ENCODE measurements at places on chromosomes 3 and 15.
A peak's percentile ranks its signal among the peaks of the same experiment; 100 is the strongest.

DNA sequence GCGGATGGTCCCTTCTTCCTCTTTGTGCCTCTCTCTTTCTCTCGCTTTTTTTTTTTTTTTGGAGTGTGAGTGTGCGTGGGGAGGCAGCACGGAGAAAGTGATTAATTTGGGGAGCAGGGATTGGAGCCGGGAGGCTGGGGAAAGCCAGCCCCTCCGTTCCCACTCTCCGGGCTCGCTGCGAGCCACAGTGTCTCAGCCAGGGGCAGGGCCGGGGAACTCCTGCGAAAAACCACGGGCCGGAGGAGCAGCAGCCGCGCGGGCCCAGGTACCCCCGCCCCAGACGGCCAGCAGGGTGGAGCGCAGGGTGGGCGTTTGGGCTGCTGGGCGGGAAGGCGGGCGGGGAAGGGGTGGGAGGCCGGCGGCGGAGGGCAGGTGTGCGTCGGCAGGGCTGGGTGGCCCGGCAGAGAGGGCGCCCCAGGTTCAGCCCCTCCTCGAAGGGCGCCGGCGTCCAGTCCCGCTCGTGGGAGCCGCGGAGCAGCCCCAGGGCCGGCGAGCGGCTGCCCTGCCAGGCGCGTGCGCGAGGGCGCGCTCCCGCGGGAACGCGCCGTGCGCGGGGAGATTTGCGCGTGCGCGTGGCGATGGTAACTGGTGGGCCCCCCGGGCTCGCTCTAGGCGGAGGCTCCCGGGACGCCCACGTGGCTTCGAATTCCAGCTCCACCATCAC, 1.4 kb downstream of the CHL1 start:
- DNase-seq: no peak

- no peak for DNase-seq
Measured at GRCh38 chr15:96053031-96053780, 277.3 kb upstream of the NR2F2 start.

GRCh38 chr15:85757073-85757938, 37.4 kb downstream of the KLHL25 start:
- DNase-seq: no peak

- DNase-seq: no peak
Measured at GRCh38 chr3:128188326-128188725, 35.0 kb downstream of the EEFSEC start.

DNA sequence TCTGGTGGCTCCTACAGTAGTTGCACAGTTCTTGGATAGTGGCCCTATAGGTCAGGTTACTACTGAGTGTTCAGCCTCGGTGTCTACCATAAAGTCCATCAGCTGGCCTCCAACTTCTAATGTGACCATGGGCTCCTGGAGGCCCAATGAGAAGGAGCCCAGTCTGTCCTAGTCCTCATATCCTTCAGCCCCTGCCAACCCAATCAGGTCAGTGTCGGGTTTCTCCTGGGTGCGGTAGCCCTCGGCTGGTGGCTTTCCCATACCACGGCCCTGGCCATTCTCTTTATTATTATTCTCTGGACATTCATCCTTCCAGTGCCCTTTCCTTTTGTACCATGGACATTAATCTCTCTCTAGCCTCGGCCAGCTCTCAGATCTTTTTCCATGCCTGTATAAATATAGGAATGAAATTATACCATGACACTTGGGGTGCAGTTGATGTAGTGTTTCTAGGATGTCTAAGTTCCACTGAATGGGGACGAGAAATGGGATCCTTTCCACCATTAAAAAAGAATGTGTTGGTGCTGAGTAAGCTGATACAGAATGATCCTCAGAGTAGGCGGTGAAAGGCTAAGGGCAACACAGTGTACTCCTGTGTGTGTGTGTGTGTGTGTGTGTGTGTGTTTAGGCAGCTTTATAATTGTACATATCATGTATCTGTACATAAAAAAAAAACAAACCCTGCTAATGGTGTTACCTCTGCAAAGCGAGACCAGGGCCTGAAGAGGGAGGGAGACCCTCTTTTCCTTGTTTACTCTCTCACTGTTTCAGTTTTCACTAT, 19.3 kb upstream of the NOX5 start:
- DNase-seq: no peak

DNA sequence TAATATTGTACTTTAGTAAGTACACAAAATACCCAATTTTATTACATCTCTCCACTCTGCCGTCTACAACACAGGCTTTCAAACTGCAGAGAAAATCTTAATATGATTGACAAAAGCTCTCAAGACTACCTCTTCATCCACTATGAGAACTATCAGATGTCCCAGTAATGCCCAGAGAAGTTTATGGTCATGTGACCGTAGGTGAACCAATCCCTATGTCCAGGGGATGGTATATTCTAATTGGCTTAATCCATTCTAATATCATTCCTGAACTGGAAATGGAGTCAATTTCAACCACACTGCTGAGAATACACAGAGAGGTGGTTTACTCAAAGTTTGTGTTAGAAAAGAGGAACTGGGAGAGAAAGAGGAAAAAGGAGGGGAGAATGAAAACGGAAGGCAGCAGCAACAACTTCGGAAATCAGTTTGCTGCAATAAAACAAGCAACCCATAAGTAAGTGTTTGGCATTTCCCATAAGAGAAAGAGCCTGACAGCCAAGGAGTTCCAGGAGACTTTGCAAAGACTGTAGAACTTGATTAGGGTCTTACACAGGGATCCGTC, 7.3 kb downstream of the SST start:
- no peak for DNase-seq

DNA sequence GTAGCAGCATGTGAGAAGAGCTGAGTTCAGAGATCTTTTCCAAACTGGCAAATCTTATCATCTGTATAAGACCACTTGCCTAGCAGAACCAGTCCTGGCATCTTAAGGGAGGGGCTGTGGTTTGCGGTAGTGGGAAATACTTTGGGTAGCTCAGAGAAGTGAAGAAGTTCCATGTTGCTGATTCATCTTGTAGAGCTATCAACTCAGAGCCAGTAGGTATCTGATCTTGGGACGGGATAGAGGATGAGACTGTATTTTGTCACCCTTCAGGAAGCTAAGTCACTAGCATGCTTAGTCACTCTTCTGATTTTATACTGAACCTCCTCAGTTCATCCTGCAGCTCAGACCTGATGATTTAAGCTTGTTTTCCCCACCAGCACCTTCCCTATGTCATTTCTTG, 211.4 kb downstream of the NR1D2 start:
- DNase-seq: no peak

- DNase-seq: no peak
Measured at GRCh38 chr3:53170325-53171063, 9.5 kb downstream of the PRKCD start.

DNA sequence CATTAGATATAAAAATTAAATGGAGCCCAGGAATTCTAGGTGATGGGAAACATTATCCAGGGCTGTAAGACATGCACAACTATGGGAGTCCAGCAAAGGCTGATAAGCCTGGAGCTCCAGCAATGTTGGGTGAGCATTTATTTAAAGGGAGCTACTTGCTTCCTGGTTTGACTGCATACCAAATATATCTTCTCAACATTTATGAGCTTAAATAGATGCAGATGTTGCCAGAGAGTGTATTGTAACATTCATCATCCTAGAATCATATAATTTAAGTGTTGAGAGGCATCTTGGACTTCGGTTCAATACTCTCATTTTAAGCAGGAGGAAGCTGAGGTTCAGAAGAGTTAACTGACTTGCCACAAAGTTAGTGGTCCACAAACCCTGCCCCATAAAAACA, 12.2 kb upstream of the POLR2M start:
- no peak for DNase-seq

DNA sequence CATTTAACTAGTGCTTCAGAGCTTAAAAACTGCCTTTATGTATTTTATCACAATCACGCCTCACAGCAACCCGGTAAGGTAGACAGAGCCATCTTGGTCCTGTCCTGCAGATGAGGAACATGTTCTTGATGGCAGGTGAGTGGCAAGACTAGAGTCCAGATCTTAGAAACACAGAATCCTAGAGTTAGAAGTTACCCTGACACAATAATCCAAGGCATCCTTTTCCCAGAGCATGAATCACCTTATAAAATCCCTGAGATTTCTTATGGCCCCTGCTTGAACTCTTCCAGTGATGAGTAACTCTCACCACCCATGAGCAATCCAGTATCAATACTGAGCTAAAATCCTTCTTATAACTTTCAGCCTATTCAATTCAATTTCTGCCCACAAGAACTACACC, 16.9 kb downstream of the POPDC2 start:
- no peak for DNase-seq

- no peak for DNase-seq
Measured at GRCh38 chr3:45084820-45085816, 59.0 kb downstream of the CLEC3B start.

- peak; percentile 78 for DNase-seq
Measured at GRCh38 chr3:101513419-101513986, 491 bp upstream of the SENP7 start.

DNA sequence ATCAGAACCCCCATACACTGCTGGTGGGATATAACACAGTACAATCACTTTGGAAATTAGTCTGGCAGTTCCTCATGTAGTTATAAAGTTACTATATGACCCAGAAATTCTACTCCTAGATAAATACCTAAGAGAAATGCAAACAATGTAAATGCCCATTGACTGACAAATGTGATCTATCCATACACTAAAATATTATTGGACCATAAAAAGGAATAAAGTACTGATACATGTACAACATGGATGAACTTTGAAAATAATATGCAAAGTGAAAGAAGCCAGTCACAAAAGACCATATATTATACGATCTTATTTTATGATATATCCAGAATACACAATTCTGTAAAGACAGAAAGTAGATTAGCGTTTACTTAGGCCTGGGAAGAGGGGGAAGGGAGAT, 7.8 kb downstream of the IMPG2 start:
- DNase-seq: no peak

- no peak for DNase-seq
Measured at GRCh38 chr15:42955518-42955917, 34.9 kb upstream of the TTBK2 start.

GRCh38 chr3:22491344-22491743, 711.8 kb upstream of the UBE2E2 start:
- no peak for DNase-seq

DNA sequence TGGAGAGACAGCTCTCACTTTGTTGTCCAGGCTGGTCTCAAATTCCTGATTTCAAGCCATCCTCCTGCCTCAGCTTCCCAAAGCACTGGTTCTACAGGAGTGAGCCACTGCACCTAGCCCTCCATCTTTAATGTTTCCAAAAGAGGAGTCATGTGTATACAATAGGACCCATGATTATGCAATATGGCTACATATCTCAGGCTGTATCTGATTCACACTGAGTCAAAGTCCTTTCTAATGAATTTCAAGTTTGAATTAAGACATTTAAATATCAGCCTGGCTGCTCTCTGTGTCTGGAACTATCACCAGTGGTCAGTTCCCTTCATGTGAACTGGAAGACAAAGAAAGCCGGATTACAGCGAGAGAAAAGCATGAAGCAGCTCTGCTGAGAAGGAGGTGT, 90.5 kb downstream of the MINAR1 start:
- no peak for DNase-seq

- DNase-seq: no peak
Measured at GRCh38 chr15:51359981-51360380, 18.5 kb downstream of the GLDN start.

DNA sequence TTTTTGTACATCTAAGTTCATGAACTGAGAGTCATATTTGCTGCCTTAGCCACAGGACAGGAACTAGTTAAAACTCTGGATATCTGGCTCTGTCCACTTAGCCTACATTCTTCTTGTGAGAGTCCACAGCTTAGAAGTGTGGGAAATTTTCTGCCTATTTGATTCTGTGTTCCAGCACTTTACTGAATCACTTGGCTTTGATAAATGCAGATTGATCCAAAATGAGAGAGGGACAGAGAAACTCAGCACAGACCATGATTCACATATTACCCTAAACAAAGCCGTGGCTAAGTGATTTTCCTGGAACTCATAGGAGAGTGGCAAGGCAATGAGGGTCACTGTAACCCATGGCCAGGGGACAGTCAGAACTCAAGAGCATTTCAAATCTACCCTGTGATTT, 87.5 kb upstream of the CADPS start:
- no peak for DNase-seq

- no peak for DNase-seq
Measured at GRCh38 chr3:147943265-147943945, 534.2 kb downstream of the ZIC1 start.

DNA sequence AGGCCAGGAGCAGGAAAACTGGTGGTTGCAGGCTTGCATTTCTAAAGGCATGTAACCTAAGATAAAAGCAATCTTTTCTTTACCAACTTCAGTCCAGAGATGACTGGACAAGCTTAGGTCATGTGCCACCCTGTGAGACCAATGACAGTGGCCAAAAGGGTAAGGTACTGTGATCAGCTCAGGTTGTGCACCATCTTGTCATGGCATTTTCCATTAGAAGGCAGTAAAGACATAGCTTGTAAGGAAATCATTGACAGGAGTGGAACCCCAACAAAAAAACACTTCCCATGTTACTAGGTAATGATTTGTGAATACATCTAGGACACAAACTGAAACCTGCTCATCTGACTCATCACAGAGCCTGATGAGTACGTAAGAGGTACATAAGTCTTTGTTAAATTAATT, 35.2 kb downstream of the SSR3 start:
- DNase-seq: no peak

DNA sequence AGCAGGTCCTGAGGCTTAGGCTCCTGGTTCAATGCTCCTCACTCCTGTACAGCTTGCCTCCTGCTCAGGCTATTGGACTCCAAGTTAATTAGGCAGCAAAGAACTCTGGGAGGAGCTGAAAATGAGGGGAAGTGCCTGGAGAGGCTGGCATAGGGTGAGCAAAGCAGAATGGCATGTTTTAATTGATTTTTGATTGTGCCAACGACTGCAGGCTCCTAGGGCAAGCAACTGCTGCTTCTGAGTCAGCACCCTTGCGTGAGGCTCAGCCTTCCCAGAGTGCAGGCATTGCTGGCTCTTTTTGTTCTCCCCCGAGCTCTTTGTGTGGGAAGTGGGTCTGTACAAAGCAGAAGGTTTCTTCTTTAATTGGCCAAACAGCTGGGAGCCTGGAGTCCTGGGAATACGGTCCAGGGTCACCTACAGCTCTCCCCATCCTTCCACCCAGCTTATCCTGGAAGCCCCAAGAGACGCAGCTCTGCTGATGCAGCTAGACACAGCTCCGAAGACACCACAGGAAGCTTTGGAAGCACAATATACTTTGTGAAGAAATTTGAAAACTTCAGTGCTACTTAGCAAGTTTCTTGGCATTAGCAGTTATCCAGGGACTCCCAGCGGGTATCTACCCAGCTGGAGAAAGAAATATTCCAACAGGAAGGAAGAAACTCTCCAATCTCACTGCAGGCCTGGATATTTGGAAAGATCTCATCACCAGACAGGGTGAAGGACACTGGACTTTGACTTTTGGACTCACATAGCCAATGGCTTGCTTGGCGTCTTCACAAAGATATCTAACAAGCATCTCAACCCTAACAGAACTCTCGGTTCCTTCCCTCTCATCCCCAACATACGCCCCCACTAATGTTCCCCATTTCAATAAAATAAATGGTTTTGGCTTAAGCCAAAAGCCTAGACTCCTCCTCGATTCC, 76.8 kb downstream of the BDH1 start:
- DNase-seq: peak; percentile 60

GRCh38 chr15:62553911-62554563, 389.0 kb upstream of the C2CD4B start:
- DNase-seq: no peak
